ENCODE measurements at places on chromosomes 5 and 9.

GRCh38 chr5:177539411-177539810 lies 15.0 kb downstream of the FAM193B start:
- H3K4me3 ChIP-seq: no peak overlapping the region
- peaks cover 36% of the 10 kb centered on the region for H3K36me3 ChIP-seq
- H3K27ac ChIP-seq: no peak overlapping the region
- DNase-seq: no peak
- no peaks in the 10 kb centered on the region for H3K27me3 ChIP-seq
- H3K4me1 ChIP-seq: no peaks in the 10 kb centered on the region

DNA sequence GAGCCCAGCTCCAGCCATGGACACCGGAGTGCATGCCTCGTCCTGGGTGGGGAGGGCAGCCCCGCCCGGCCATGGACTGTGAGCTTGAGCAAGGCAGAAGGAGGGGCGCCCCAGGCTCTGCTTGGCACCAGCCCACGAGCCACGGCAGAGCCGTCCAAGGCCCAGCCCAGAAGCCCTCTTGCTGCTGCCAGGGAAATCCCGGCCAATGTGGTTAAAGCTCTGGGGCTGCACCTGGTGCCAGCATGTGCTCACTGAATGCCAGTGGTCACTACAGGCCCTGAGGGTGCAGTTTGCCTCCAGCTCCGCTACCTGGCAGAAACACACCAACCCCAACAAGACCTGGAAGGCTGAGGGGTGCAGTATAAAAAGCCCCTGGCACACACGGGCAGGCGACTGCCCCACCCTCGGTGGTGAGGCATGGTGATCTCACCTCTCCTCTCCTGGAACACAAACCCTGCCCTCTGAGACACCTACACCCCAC lies 11.8 kb downstream of the BRD3 start:
- no peaks in the 10 kb centered on the region for H3K27me3 ChIP-seq
- DNase-seq: no peak
- H3K4me3 ChIP-seq: no peak overlapping the region
- H3K4me1 ChIP-seq: peaks cover 43% of the 10 kb centered on the region
- H3K36me3 ChIP-seq: peaks cover 21% of the 10 kb centered on the region

- H3K27ac ChIP-seq: no peak overlapping the region
- no peaks in the 10 kb centered on the region for H3K4me1 ChIP-seq
- H3K4me3 ChIP-seq: no peak overlapping the region
- H3K27me3 ChIP-seq: no peaks in the 10 kb centered on the region
These were observed 236.9 kb downstream of the SAXO1 start for GRCh38 chr9:18795947-18796671.

- H3K27ac ChIP-seq: no peak overlapping the region
- H3K36me3 ChIP-seq: no peaks in the 10 kb centered on the region
- H3K27me3 ChIP-seq: no peaks in the 10 kb centered on the region
- H3K4me3 ChIP-seq: no peak overlapping the region
- H3K4me1 ChIP-seq: no peaks in the 10 kb centered on the region
These were observed 124.8 kb downstream of the FRMD3 start for GRCh38 chr9:83413367-83413766.

GRCh38 chr5:140840978-140841962 lies at the start of gene PCDHA8:
Gene PCDHA8, plus strand, starts transcription at chr5:140841187. Its CDS starts 135 bp downstream, at chr5:140841322.
- no peak within 1 kb of the TSS for H3K4me3 ChIP-seq
- peaks cover 2% of the 10 kb centered on the region for H3K27me3 ChIP-seq
- no peaks in the 10 kb centered on the region for H3K4me1 ChIP-seq
- no peak for DNase-seq

DNA sequence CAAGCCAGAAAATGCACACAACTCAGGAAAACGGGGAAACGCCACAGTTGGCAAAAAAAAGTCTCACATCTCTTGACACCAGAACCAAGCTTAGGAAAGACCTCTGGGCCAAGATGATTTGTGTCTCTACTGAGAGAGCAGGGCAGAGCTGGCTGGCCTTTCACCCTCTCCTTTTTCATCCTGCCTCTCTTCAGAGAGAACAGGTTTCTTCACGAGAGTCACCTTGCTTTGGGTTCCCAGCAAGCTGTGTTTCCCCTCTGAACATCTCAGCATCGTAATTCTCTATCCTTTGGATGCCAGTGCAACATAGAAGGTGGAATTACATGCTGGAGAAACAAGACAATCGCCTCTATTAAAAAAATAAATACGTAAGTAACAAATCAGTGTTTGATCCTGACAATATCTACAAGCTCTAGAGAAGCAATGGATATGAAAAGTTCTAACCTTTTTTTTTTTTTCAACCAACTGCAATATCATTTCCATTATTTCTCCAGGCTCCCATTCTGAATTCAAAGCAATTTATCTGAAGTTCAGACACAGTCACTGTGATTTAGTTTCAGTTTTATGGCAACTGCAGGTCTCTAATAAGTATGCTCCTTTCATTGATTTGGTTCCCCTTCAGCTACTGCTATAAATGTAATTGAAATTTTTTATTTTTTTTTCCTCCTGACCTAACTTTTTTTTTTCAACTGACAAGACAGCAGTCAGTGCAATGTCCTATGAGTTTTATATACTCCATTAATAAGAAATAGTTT lies 708.6 kb downstream of the DTWD2 start:
- no peak for DNase-seq
- no peaks in the 10 kb centered on the region for H3K36me3 ChIP-seq
- H3K27ac ChIP-seq: no peak overlapping the region
- H3K4me3 ChIP-seq: no peak overlapping the region
- no peaks in the 10 kb centered on the region for H3K27me3 ChIP-seq

DNA sequence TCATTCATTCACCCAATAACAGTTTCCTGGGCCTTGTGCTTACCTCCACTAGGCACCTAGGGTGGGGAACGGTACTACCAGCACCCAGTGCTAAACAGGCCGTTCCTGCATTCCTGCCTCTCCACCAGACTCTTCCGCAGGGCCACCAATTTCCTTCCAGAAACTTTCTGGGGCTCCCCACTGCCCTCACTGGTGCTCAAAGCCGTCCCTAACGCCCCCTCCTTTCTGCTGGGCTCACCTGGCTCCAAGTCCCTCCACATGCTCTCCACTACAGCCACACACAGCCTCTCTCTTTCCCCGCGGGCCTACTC lies 1.4 kb downstream of the PHF19 start:
- no peaks in the 10 kb centered on the region for H3K27me3 ChIP-seq
- peak overlapping the region; percentile 69 for H3K27ac ChIP-seq
- H3K4me1 ChIP-seq: peaks cover 32% of the 10 kb centered on the region
- no peak overlapping the region for H3K4me3 ChIP-seq
- DNase-seq: no peak

- peaks cover 93% of the 10 kb centered on the region for H3K27me3 ChIP-seq
- no peak for DNase-seq
- no peak overlapping the region for H3K4me3 ChIP-seq
- peaks cover 23% of the 10 kb centered on the region for H3K4me1 ChIP-seq
- no peaks in the 10 kb centered on the region for H3K36me3 ChIP-seq
These were observed 579 bp downstream of the BARHL1 start for GRCh38 chr9:132582786-132583583.

DNA sequence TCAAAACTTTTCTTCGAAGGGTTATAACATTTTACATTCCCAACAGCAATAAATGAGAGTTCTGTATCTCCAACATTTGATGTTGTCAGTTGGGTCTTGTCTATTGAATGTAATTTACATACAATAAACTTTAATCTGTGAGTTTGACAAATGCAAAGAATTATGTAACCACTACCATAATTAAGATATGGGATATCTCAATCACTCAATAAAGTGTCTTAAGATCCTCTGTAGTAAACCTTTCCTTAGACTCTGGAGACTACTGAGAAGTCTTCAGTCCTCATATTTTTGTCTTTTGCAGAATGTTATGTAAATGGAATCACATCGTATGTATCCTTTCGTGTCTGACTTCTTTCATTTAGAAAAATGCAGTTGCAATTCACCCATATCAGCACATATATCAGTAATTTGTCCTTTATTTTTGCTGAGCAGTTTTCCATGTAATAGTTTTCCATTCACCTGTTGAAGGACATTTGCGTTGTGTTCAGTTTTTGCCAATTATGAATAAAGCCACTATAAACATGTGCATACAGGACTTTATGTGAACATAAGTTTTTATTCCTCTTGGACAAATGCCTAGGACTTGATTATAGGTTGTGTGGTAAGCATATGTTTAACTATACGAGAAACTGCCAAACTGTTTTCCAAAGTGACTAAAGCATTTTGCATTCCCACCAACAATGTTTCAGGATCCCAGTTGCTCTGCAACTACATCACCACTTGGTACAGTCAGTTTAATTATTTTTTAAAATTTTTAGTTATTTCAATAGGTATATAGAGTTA lies 784.6 kb upstream of the ZNF608 start:
- no peak for DNase-seq
- H3K36me3 ChIP-seq: no peaks in the 10 kb centered on the region
- no peak overlapping the region for H3K27ac ChIP-seq

DNA sequence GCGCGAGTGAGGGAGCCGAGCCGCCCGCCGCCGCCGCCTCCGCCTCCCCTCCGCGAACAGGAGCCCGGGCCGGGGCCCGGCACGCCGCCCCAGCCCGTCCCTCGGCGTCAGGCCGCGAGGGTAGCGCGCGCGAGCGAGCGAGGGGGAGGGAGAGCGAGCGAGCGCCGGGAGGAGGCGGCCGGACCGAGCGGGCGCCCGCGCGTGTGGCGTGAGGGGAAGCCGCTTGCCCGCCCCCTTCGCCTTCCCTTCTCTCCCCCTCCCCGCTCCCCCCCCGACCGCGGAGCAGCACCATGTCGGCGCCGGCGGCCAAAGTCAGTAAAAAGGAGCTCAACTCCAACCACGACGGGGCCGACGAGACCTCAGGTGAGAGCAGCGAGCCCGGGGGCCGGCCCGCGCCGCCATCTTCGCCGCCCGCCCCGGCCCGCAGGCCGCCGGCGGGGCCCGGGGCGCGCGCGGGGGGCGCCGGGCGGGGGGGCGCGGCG lies 312 bp downstream of the SET start:
- peaks cover 48% of the 10 kb centered on the region for H3K4me1 ChIP-seq
- peak overlapping the region; percentile 61 for H3K27ac ChIP-seq
- H3K36me3 ChIP-seq: peaks cover 30% of the 10 kb centered on the region
- H3K4me3 ChIP-seq: peak overlapping the region; percentile 43
- DNase-seq: no peak
- no peaks in the 10 kb centered on the region for H3K27me3 ChIP-seq

- no peaks in the 10 kb centered on the region for H3K4me1 ChIP-seq
- no peaks in the 10 kb centered on the region for H3K27me3 ChIP-seq
- no peak overlapping the region for H3K27ac ChIP-seq
- H3K36me3 ChIP-seq: no peaks in the 10 kb centered on the region
- H3K4me3 ChIP-seq: no peak overlapping the region
These were observed 44.7 kb downstream of the CDC14B start for GRCh38 chr9:96574931-96575351.

- no peak overlapping the region for H3K4me3 ChIP-seq
- H3K4me1 ChIP-seq: no peaks in the 10 kb centered on the region
- H3K27me3 ChIP-seq: no peaks in the 10 kb centered on the region
These were observed 525.5 kb upstream of the CCNG1 start for GRCh38 chr5:162911873-162912272.

- no peak overlapping the region for H3K27ac ChIP-seq
- no peak overlapping the region for H3K4me3 ChIP-seq
- H3K4me1 ChIP-seq: no peaks in the 10 kb centered on the region
- no peaks in the 10 kb centered on the region for H3K27me3 ChIP-seq
- DNase-seq: no peak
- H3K36me3 ChIP-seq: no peaks in the 10 kb centered on the region
These were observed 102.5 kb downstream of the SPATA31D1 start for GRCh38 chr9:82091100-82091499.

GRCh38 chr5:38497946-38498345 lies 58.5 kb downstream of the LIFR start:
- H3K27ac ChIP-seq: no peak overlapping the region
- peaks cover 4% of the 10 kb centered on the region for H3K27me3 ChIP-seq
- no peak for DNase-seq
- H3K4me3 ChIP-seq: no peak overlapping the region

DNA sequence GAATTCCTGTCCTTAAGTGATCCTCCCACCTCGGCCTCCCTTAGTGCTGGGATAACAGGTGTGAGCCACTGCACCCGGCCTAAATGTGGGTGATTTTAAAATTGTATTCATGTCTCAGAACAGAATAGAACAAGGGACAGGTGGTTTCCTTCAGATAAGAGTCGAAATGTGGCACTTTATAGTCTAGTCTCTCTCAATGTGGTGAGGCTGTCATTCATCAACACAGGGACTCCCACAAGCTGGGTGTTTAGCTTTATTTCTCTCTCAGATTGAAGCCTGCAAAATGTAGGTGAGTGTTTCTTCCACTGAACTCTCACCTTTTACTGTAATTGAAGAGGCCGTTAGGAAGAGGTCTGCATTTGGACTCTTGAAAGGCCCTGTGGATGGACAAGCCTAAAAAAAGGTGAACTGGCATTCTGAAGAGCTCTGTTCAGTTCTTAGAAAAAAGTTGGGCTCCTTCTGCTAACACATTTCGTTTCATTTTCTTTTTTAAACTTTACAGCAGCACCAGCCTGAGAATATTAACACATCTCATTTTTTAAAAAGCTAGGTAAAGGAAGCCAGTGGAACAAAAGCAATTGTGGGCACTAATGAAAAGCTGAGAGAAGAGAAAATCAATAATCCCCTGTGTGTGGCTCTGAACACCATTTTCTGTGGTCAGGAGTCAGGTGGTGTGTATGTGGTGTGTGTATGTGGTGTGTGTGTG lies 126.2 kb upstream of the SLC28A3 start:
- no peaks in the 10 kb centered on the region for H3K27me3 ChIP-seq
- H3K4me3 ChIP-seq: no peak overlapping the region
- DNase-seq: no peak
- H3K4me1 ChIP-seq: peaks cover 11% of the 10 kb centered on the region
- H3K27ac ChIP-seq: peak overlapping the region; percentile 48

All from natural killer cell (primary cell).